ENCODE measurements at places on chromosomes 1 and 21.

- no peak for DNase-seq
These were observed 4.5 kb downstream of the KRTCAP2 start for GRCh38 chr1:155168456-155169210.

- DNase-seq: no peak
These were observed 43.0 kb upstream of the RAB3GAP2 start for GRCh38 chr1:220315070-220315839.

- no peak for DNase-seq
These were observed 125.0 kb downstream of the TIAM1 start for GRCh38 chr21:31218830-31219608.

GRCh38 chr1:47663286-47663685 lies 225.4 kb downstream of the FOXD2 start:
- no peak for DNase-seq

DNA sequence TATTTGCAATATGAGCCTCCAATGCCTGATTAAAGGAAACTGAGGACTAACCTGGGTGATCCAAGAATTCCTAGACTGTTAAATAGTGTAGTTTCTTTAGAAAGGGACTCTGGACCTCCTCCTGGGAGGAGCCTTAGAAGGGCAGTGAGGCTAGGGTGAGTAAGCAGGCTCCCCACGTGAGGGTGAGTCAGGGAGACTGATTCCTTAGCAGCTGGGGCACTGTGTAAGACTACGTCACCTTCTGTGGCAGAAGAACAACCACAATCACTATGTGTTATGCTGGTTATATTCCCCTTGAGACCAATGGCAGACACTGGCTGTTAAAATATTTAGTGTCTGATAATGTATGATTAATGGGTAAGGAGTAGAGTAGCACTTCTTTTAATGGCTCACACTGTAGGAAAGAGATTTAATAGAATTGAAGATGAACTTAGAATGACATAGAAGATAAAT lies 53.3 kb upstream of the SYT14 start:
- no peak for DNase-seq

- DNase-seq: no peak
These were observed 62.7 kb downstream of the ZNF684 start for GRCh38 chr1:40594187-40594531.

- no peak for DNase-seq
These were observed 9.2 kb upstream of the PEF1 start for GRCh38 chr1:31653717-31654473.

DNA sequence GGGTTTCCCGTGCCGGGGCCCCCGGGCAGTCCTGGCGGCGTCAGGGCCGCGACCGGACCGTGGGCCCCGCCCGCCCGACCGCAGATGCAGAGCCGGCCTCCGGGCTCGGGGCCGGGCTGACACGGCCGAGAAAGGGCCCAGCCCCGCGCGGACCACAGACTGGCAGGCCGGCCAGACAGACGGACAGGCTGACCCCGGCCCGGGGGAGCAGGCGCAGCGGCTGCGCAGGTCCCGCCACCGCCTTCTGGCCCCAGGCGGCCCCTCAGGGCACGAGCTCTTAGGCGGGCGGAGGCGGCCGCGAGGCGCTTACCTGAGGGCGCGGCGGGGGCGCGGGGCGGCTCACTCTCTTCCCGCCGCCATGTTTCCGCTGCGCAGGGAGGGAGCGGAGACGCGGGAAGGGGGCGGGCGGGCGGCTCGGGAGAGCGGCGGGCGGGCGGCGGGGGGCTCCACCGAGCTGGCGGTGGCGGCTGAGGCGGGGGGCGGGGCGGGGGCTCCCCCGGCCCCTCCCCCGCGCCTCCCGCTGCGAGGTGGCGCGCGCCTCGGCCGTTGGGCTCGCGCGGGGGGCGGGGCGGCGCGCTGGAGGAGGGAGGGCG lies at the start of gene SCMH1:
Gene SCMH1 (minus strand): TSS at position 558 of the 593 bp plus-strand sequence. CDS start 56,173 bp downstream, outside the sequence.
- DNase-seq: no peak

GRCh38 chr21:37800456-37801061 lies 115.7 kb downstream of the KCNJ6 start:
- no peak for DNase-seq

DNA sequence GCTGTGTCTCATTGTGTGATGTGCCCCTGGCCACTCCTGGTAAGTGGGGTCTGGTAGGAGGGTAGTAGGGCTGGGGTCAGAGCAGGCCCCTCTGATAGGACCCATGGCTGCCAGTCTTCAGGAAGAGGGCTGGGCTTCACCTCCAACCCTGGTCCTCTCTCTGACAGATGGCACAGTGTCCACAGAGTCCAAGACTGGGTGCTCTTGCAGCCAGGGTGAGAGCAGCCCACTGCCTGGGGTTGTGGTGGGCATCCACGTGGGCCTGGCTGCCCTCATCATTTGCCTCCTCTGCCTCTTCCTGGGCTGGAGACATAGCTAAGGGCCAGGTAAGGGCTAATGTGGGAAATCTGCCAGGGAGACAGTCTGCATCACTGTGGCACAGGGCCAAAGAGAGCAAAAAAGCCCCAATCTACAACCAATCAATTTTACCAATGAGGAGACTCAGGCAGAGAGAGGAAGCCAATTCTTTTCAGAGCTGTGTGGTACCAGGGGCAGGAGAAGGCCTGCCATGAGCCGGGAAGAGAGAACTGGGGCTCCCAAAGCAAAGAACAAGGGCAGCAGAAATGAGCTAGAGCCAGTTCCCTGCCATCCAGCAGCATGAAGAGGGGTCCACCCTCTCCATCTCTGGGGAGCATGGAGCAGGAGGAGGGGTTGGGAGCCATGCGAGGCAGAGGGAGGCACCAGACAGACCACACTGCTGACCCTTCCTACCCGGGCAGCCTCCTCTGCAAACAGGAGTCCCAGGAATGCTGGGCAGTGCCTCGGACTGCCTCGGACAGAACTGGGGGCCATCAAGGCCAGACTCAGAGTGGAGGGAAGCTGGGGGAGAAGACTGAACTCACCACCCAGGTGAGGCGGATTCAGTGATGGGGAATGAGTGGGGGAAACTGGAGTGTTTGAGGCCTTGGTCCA lies 26.8 kb downstream of the SLC27A3 start:
- no peak for DNase-seq

- peak; percentile 72 for DNase-seq
These were observed 103.6 kb upstream of the GCLM start for GRCh38 chr1:94012708-94013366.

GRCh38 chr1:198001776-198002408 lies 84.7 kb downstream of the LHX9 start:
- DNase-seq: no peak

DNA sequence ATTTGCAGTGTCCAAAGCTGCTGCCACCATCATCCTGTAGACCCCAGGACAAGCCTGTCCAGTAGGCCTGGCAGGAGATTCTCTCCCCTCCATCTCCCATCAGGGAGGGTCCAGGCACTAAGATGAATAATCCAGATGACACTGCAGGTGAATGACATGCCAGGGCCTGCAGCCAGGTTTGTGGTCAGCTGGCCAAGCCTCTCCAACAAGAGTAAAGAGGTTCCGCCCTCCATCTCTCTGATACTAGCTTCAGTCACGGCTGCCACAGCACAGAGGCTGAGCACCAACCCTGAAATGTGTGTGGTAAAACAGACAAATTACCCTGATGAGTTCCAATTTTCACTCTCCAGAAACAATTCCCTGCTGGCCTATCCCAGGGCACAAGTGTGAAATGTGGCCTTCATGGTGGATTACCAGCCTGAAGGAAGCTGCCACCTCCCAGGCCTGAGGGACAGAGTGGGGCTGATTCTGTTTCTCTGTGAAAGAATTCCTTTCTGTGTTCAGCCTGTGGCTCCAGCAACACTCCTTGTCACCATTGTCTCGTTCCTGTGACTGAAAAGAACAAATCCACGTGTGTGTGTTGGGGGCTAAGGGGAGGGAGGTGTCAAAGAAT lies 19.9 kb upstream of the LHX4 start:
- no peak for DNase-seq

GRCh38 chr1:37995751-37996345 lies 6.0 kb upstream of the SF3A3 start:
- DNase-seq: no peak

DNA sequence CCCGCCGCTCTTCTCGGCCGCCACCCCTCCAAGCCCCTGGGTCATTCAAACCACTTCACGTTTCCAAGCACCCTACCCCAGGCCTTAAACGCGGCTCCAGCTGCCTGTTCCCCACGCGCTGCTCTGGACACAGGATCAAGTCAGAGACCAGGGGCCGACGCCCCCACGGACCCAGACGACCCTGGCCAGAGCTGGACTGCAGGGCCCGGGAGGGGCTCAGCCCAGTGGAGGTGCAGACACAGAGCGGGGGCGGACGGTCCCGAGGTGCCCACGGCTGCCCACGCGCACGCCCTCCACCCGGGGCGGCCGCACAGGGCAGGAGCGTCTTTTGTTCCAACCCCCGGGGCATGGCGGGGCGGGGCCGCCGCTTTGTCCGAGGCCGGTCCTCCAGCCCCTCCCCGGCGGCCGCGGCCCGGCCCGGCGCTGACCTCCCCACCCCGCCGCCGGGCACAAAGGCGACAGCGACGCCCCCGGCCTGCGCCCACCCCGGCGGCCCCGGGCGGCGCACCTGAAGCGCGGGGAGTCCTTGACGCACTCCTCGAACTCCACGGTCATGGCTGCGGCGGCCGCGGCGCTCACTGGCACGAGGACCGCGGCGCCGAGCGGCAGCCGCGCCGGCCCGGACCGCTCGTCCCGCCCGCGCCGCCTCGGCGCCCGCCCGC lies 338 bp downstream of the ACAP3 start:
- DNase-seq: no peak

DNA sequence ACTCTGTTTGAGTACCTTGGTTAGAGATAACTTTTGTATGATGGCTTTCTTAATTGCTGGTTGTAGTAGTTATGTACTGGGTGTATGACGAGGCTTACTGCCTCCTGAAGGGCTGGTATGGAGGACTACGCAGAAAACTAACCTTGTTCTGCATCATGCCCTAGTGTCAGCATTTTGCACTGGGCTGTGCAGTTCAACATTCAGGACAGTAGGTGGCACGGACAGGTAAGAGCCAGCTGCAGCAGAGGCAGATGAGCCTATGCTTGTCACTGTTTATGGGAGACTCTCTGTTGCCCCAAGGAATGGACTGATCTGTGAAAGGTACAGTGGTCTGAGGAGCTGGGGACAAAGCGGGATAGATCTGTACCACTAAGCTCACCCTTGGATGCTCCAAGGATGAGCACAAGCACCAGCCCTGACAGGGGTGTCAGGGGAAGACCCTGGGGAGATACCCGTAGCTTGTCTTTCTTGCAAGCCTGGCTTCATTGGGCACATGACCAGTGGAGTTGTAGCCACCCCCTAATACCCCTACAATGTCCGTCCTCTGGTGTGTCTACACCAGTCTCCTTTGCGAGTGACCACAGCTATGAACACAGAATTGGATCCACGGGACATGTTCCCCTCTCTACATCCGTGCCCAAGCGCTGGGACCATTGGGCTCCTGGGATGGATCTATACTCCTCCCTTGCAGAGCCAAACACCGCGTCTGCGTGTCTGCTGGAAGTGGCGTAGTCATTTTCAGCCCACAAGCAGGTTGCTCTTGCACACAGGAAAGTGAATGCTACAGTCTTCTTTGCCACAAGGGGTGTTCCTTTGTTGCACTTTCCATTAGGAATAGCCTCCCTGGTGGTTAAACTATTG lies 51.1 kb upstream of the CFHR3 start:
- DNase-seq: no peak

DNA sequence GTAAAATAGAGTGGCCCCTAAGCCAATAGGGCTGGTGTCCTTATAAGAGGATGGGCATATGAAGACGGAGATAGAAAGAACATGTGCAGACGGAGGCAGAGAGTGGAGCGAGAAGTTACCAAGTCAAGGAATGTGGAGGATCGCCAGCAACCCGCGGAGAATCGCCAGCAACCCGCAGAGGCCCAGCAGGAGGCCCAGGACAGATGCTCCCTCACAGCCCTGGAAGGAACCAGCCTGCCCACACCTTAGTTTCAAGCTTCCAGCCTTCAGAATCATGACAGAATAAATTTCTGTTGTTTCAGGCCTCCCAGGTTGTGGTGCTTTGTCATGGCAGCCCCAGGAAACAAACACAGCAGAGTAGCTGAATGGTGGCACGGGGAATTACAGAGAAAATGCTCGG lies 9.6 kb downstream of the CLDN14 start:
- no peak for DNase-seq

DNA sequence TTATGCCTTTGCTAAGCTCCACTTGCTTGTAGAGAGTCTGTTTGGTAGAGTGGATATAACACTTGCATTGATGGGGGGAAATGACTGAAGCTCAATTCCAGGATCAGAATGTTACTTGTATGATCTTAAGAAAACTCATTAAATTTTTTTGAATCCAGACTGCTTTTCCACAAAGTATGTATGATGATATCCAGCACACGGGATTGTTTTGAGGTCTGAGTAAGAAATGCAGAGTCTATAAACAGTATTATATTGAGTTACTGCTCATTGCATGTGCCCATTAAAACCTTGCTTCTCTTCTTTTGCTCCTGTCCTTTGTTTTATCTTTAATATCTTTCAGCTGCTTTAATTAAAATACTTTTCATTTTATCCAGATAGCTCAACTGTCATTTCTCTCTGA lies 570.4 kb upstream of the ZRANB2 start:
- DNase-seq: no peak

DNA sequence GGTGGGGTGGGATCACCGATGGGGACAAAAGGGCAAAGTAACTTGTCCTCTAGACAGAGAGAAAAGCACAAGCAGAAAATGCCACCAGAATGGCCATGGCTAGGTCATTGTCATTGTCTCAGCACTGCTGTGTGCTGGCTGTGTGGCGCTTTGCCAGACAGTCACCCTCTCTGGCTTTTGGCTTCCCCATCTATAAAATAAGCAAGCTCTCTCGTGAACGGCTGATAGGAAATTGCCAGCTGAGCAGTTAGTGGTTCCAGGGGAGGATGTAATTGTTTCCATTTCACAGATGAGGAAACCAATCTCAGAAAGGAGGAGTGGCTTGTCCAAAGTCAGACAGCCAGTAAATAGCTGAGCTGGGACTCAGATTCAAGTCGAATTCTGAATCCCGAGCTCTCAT lies 32.5 kb downstream of the PADI2 start:
- DNase-seq: no peak

- no peak for DNase-seq
These were observed 328.1 kb upstream of the LYPLAL1 start for GRCh38 chr1:218845589-218845988.

GRCh38 chr21:35102488-35103371 lies 53.6 kb upstream of the RUNX1 start:
- no peak for DNase-seq

DNA sequence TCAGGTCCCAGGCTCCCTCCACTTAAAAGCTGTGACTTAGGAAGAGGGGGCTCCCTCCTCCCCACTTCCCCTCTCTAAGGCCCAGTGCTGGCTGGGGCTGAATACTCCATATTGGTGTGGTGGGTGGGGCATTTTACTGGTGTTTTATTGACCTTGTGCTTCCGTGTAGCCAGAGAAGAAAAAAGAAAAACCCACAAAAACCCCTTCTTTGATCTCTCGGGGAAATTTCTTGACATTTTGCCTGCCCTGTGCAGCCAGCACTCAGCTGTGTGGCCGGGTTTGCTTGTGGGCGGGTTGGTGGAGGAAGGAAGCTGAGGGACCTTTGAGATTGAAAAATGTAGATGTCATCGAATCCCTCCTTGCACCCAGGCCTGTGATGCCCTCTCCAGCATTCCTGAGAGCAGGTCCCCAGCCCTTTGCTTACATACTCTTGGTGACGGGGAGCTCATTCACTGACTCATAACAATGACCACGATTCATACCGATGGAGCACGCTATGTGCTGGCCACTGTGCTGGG lies 24.8 kb downstream of the TNFRSF8 start:
- DNase-seq: no peak

- no peak for DNase-seq
These were observed 91.5 kb downstream of the SIPA1L2 start for GRCh38 chr1:232538224-232538942.
